ENCODE measurements at places on chromosomes 11 and 22. TPM values are rescaled to one million over a fixed set of nuclear protein-coding genes. Genes with fewer than 3 reads are reported as not detected.

GRCh38 chr11:126874276-126874675 is 126.3 kb downstream of the KIRREL3 start:
- H3K4me3 ChIP-seq = no peak overlapping the region
- no peak overlapping the region for H3K27ac ChIP-seq
- DNase-seq = no peak

RIMBP3C gene
- polyA plus RNA-seq = 0.83 TPM

DNA sequence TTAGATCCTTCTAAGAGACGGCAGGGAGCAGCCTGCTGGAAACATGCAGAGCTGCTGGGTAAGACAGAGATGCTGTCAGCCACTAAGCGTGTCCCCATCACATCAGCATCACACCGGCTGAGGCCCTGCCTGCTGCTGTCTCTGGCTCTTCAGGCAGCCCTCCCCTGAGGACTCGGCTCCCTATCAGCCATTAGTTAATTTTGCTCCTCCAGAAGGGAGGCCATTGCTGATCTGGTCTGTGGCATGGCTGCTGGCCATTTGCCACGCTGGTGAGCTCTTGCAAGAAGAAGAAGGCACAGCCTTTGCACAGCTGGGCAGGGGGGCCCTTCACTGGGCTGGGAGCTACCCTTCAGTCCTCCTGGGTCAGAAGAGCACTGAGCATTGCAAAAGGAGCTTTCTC is 131.2 kb upstream of the PARVA start:
- no peak overlapping the region for H3K4me3 ChIP-seq
- no peak overlapping the region for H3K27ac ChIP-seq
- peaks cover 41% of the 10 kb centered on the region for H3K4me1 ChIP-seq
- no peak for DNase-seq
- peaks cover 4% of the 10 kb centered on the region for H3K36me3 ChIP-seq

- H3K36me3 ChIP-seq = no peaks in the 10 kb centered on the region
- no peak overlapping the region for H3K4me3 ChIP-seq
- no peak overlapping the region for H3K27ac ChIP-seq
- H3K4me1 ChIP-seq = no peaks in the 10 kb centered on the region
Observed at GRCh38 chr11:94533206-94533605, 10.5 kb upstream of the FUT4 start.

DNA sequence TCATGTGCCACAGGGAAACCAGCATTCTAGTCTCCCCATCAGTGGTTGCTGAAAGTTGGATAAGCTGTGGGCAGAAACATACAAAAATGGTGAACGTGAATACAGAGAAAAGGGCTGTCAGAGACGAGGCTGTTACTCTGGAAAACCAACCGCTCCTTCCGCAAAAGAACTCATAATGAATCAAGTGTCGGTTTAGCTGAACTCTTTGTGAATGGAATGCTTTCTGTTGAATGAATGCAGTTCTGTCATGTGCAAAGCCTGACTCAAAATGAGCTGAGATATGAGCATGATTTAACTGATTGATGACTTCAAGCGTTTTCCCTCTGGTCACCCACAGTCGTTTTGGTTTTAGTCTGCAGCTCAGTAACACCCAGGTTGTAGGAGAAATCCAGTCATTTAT is 298.3 kb downstream of the ETS1 start:
- H3K27me3 ChIP-seq = peaks cover 14% of the 10 kb centered on the region
- H3K27ac ChIP-seq = peak overlapping the region; percentile 4
- no peak overlapping the region for H3K4me3 ChIP-seq

DRD2 gene
- polyA plus RNA-seq = 12.0 TPM

OR52E8 gene
- not detected for polyA plus RNA-seq

FLRT1 gene
- 16.5 TPM for polyA plus RNA-seq

DNA sequence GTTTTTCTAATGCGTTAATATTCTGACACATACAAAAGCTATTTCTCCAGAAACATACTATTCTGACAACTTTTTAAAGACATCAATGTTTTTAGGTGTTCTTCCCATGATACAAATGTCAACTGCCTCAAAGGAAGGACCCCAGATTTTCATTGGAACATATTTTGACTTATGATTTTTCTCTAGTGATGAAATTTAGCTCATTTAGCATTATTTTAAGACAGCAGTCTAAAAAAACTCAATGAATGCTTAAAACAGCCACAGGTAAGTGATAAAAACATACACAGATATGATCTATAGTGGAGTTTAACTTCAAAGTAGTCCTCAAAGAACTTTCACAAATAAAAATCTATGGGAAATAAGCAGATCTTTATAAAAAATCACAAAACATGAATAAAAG is 24.9 kb downstream of the XKR3 start:
- no peaks in the 10 kb centered on the region for H3K4me1 ChIP-seq
- H3K27ac ChIP-seq = no peak overlapping the region
- H3K4me3 ChIP-seq = no peak overlapping the region

DNA sequence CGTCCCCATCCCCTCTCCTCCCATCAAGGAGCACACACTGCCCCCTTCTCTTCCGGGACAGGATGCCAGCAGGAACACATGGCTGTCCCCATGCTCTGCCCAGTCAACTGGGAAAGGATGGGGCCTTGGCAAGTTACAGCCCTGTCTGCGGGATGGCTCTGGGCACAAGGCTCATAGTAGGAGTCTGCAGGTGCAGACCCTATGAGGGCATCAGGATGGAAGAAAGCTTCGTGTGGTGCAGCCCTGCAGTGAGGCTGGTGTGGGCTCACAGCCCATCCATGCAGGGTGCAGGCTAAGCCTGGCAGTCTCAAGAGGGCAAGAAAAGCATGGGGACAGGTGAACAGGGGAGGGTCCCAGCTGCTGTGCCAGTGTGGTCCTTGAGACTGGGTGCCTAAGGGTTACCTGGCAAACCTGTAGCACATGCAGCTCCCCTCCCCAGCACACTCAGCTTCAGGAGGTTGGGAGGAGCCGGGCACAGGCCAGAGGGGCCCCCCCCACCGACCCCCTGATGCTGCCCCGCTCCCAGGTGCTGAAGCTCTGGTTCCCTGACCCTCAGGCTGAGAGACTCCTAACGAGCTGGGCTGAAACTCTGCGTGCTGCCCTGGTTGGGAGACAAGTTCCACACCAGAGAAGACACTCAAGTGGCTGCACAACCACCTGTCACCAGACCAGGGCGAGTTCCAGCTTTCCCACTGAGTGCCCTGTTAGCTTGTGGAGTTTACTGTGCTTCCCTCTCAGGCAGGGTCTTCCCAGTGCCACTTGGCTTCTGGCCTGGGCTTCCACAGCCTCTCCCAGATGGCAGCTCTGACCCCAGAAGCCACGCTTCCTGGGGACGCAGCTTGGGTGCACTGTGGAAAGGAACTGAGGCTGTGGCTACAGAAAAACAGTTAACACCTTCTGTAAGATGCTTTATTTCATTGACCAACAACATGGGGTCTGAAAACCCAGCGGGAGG is 3.3 kb upstream of the SCARF2 start:
- H3K27me3 ChIP-seq = peaks cover 14% of the 10 kb centered on the region
- DNase-seq = no peak
- no peak overlapping the region for H3K27ac ChIP-seq
- H3K4me1 ChIP-seq = peaks cover 30% of the 10 kb centered on the region
- peaks cover 65% of the 10 kb centered on the region for H3K36me3 ChIP-seq

DNA sequence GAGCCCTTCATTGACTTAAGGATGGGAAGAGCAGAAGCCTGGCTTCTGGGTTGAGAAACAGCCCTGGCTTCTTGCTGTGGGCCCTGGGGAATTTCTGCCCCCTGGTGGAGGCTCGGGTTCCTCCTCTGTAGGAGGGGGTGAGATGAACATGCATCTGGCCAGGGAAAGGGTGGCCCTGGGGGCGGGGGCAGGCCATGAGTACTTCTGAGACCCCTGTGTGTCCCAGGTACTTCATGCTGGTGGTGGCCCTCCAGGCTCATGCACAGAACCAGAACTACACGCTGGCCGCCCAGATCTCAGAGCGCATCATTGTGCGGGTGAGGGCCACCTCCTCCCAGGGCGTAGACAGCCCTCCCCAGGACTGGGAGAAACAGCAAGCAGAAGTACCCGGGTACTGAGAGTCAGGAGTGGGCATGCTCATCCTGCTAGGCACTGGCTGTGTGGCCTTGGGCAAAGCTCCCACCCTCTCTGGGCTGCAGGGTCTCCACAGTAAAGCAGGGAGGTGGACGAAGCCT is 15.8 kb downstream of the TMEM258 start:
- peaks cover 45% of the 10 kb centered on the region for H3K4me1 ChIP-seq
- DNase-seq = no peak
- H3K36me3 ChIP-seq = peaks cover 54% of the 10 kb centered on the region
- no peaks in the 10 kb centered on the region for H3K27me3 ChIP-seq

NTM gene
- polyA plus RNA-seq = 166 TPM

WNT11 gene
- polyA plus RNA-seq = 2.5 TPM

DNA sequence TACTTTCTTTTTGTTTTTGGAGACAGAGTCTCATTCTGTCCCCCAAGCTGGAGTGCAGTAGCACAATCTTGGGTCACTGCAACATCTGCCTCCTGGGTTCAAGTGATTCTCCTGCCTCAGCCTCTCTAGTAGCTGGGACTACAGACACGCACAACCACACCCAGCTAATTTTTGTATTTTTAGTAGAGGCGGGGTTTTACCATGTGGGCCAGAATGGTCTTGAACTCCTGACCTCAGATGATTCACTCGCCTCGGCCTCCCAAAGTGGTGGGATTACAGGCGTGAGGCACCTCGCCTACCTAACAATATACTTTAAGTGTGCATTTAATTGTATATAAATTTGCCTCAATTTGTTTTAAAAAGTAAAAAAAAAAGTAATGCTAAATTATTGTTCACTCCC is 38.4 kb downstream of the GRK3 start:
- no peaks in the 10 kb centered on the region for H3K36me3 ChIP-seq
- DNase-seq = no peak
- H3K4me3 ChIP-seq = no peak overlapping the region
- no peak overlapping the region for H3K27ac ChIP-seq

DNA sequence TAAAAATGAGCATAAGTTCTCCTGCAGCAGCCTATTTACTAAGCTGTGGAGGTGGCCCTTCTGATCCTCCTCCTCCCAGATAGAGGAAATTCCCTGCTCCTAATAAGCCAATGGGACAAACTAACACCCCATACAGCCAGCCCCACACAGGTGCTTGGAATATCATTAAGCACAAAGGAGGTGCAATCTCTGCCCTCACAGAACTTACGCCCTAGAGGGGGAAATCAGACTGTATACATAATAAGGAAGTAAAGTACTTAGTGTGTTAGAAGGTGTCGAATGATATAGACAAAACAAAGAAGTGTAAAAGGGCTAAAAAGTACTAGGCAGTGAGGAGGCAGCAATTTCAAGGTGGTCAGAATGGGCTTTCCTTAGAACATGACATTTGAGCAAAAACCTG is 5.8 kb downstream of the MS4A12 start:
- no peak overlapping the region for H3K4me3 ChIP-seq
- no peak overlapping the region for H3K27ac ChIP-seq
- H3K27me3 ChIP-seq = no peaks in the 10 kb centered on the region
- no peak for DNase-seq
- no peaks in the 10 kb centered on the region for H3K4me1 ChIP-seq

CD3E gene
- polyA plus RNA-seq = not detected

MRGPRE gene
- 1.5 TPM for polyA plus RNA-seq

DNA sequence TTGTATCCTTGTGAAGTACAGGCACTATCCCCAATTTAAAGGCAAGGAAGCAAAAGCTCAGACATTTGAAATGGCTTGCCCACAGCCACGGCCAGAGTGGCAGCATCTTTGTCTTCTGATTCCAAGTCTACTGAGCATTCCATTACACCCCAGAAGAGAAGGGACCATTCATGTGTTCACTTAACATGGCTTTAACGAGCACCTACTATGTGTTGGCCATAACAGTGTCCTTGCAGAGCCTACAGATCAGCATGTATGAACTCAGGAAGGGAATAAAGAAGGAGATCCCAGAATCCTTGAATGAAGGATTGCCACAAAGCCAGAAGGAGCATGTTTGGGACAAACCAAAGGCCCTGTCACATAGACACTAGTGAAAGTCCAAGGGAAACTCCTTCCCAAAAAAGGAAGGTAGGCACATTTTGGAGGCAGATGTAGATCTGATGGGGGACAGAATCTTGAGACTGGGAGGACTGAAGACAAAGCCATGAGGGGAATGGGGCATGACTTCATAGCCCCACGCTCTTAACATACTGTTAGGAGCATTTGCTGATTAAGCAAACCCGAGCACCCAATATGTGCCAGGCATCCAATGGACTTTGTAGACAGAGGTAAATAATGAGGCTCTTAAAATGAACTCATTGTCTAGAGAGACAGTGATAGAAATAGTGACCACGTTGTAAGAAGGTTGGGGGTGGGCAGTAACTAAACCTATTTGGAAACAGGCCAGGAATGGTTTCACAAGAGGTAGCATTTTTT is 54.9 kb downstream of the P4HA3 start:
- no peaks in the 10 kb centered on the region for H3K27me3 ChIP-seq
- peaks cover 4% of the 10 kb centered on the region for H3K4me1 ChIP-seq
- H3K27ac ChIP-seq = no peak overlapping the region
- H3K36me3 ChIP-seq = peaks cover 35% of the 10 kb centered on the region
- no peak for DNase-seq
- no peak overlapping the region for H3K4me3 ChIP-seq

- no peak overlapping the region for H3K27ac ChIP-seq
- H3K4me3 ChIP-seq = no peak overlapping the region
- no peaks in the 10 kb centered on the region for H3K27me3 ChIP-seq
- no peaks in the 10 kb centered on the region for H3K4me1 ChIP-seq
Observed at GRCh38 chr11:111623527-111624030, 21.3 kb downstream of the SIK2 start.

- H3K27ac ChIP-seq = no peak overlapping the region
- peaks cover 36% of the 10 kb centered on the region for H3K36me3 ChIP-seq
- H3K27me3 ChIP-seq = no peaks in the 10 kb centered on the region
- no peak overlapping the region for H3K4me3 ChIP-seq
Observed at GRCh38 chr11:130909650-130910049, 6.6 kb downstream of the SNX19 start.

DNA sequence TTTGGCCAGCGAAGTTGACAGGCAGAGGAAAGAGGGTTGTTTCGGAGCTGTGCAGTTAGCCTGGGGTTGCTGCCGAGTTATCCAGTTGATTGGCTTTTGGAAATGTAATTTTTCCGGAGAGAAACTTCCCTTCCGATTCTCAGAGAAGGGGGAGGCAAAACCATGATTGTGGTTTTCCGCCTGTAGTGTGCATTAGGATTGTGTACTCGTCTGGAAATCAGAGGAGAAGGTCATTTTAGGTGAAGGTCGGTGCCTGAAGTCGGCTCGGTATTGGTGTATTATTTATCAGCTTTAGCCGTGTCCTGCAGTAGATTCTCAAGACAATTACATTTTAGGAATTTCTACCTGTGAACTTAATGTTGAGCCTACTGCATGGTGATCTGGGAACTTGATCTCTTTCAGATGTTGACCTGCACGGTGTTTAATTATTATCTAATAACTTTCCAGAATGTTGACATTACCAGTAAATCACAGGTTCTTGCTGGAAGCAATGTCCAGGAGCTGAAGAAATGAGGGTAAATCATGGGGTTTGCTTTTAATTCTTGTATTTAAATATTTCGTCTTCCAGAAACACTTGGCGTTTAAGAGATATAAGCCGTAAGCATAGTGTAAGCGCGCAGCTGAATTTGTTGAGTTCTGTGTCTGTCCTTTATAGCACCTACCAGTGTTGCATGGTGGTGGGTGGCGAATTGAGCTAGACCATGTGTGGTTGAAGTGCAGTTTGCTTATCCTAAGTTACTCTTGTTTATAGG is 1.3 kb downstream of the ARHGEF12 start:
- H3K36me3 ChIP-seq = no peaks in the 10 kb centered on the region
- no peaks in the 10 kb centered on the region for H3K4me1 ChIP-seq
- no peaks in the 10 kb centered on the region for H3K27me3 ChIP-seq
- DNase-seq = no peak
- H3K27ac ChIP-seq = peak overlapping the region; percentile 92
